ENCODE measurements at places on chromosomes 16 and 17. TPM values are rescaled to one million over a fixed set of nuclear protein-coding genes. Genes with fewer than 3 reads are reported as not detected.

Gene IGSF6
- total RNA-seq, result 3.1 TPM

Gene PLCD3
- total RNA-seq, result 12.0 TPM

Gene LITAFD
- not detected for total RNA-seq

Gene SEPTIN12
- not detected for total RNA-seq
